Liver (tissue), 10 donors: ENCODE measurements at places on chromosomes 7 and 10. TPM values are rescaled to one million over a fixed set of nuclear protein-coding genes. Genes with fewer than 3 reads are reported as not detected.
A peak's percentile ranks its signal among the peaks of the same experiment; 100 is the strongest.

DNA sequence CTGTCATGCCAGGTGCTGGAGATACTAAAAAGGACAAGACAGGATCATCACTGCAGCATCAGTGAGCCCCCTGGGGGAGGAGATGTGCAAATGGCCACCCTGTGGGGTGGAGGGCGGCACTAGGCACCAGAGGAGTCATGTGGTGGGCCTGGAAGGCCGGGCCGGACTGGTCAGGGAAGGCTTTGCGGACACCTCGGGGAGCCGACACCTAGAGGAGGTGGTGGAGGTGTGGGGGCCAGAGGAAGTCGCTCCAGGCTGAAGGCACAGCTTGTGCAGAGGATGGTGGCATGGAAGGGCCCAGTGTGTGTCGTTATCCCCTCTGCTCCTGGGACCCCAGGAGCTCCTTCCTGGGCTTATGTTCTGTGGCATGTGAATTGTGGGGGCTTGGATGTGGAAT is 437.7 kb downstream of the RPS24 start:
- H3K4me3 ChIP-seq = no peak overlapping the region
- no peaks in the 10 kb centered on the region for H3K4me1 ChIP-seq
- H3K27ac ChIP-seq = no peak overlapping the region
- no peaks in the 10 kb centered on the region for H3K27me3 ChIP-seq
- DNase-seq = no peak
- no peaks in the 10 kb centered on the region for H3K36me3 ChIP-seq

DNA sequence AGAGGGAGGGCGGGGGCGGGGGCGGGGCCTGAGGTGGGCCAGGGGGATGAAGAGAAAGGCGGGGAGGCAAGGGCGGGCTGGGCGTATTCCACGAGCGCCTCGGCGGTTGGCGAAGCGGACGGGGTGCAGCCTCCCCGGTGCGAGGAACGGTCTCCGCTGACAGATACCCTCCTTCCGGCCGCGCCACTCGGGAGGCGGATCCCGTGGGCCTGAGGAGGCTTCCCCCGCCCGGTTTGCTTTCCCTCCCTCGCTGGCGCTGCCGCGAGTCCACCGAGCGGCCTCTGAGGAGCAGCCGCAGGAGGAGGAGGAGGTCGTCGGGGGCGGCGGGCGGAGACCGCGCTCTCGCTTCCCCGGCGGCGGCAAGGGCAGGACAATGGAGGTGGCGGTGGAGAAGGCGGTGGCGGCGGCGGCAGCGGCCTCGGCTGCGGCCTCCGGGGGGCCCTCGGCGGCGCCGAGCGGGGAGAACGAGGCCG is at the start of gene TRIM24:
TSS of gene TRIM24 (plus strand) at position 84 of the 473 bp plus-strand sequence. CDS start at position 374, 290 bp downstream.
- H3K4me1 ChIP-seq = peaks cover 10% of the 10 kb centered on the region
- DNase-seq = peak; percentile 98
- H3K27me3 ChIP-seq = no peaks in the 10 kb centered on the region
- H3K4me3 ChIP-seq = peak within 1 kb of the TSS; percentile 81
- no peaks in the 10 kb centered on the region for H3K36me3 ChIP-seq

DNA sequence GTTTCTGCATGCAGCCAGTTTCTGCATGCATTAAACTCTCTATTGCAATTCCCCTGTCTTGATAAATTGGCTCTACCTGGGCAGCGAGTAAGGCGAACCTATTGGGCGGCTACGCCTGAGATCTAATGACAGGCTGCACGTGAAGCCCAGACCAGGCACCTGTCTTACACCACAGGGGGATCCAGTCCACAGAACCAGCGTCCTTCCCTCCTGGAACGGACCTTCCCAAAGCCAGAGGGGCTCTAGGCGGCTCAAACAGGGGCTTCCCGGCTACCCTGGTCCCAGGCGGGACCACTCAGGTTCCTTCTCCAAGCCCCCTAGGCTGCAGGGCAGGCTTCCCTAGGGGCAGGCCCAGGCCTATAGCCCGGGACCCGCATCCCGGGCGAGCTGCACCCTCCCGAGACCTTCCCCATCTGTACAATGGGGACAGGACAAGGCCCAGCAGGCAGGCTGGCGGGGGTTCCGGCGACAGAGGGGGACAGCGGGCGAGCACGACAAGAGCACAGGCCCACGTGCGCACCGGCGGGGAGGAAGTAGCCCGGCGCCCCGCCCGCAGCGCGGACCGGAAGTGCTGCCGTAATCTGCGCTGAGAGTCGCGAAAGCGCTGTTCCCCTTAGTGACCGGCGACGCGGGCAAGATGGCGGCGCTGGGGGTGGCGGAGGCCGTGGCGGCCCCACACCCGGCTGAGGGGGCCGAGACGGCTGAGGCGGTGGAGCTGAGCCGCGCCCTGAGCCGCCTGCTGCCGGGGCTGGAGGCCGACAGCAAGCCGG is at the start of gene DNAAF5:
TSS of gene DNAAF5 (plus strand) at position 616 of the 770 bp plus-strand sequence. CDS start at position 638, 22 bp downstream.
- H3K27me3 ChIP-seq = no peaks in the 10 kb centered on the region
- peak within 1 kb of the TSS; percentile 84 for H3K4me3 ChIP-seq
- H3K27ac ChIP-seq = peak within 1 kb of the TSS; percentile 61
- peak; percentile 82 for DNase-seq
- peaks cover 2% of the 10 kb centered on the region for H3K36me3 ChIP-seq
- peaks cover 7% of the 10 kb centered on the region for H3K4me1 ChIP-seq

The WDR86 gene
- 4.9 TPM for total RNA-seq

- H3K4me3 ChIP-seq = no peak overlapping the region
- DNase-seq = no peak
- H3K4me1 ChIP-seq = no peaks in the 10 kb centered on the region
- no peak overlapping the region for H3K27ac ChIP-seq
- H3K36me3 ChIP-seq = no peaks in the 10 kb centered on the region
Measured at GRCh38 chr7:140586516-140586915, 54.1 kb downstream of the DENND2A start.

The GHRHR gene
- total RNA-seq = not detected

DNA sequence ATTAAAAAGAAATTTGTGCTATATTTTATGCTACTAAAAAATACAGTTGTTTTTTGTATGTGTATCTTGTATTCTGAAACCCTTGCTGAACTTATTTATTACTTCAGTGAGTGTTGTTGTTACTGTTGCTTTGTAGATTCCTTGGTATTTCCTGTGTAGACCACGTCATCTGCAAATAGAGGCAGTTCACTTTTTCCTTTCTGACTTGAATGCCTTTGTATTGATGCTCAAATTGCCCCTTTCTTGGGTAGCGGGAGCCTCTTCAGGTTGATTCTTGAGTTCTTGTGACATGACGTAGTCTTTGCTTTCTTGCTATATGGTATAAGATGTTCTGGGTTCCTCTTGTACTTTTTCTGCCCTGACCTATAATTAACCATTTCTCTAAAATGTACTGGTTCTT is 504.1 kb downstream of the SDK1 start:
- no peak overlapping the region for H3K4me3 ChIP-seq
- no peaks in the 10 kb centered on the region for H3K27me3 ChIP-seq
- no peak for DNase-seq
- no peak overlapping the region for H3K27ac ChIP-seq
- no peaks in the 10 kb centered on the region for H3K4me1 ChIP-seq

DNA sequence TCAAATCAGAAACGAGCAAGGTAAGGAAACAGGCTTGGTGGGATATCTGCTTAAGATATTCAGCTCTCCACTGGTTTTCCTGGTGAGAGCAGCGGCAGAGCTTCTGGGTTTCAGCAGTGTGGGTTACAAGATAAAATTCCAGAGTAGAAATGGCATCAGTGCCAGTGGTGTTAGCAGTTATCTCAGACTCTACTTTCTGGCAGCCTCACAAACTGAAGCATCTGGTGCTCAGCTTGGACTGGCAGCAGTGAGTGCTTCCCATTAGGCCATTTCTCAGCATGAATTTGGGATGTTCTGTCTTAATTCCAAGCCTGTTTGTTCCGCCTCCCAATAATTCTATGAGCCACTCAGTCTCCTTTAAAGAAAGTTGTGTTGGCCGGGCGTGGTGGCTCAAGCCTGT is 6.9 kb upstream of the GSTO2 start:
- H3K4me3 ChIP-seq = no peak overlapping the region
- no peak for DNase-seq
- no peaks in the 10 kb centered on the region for H3K27me3 ChIP-seq
- peaks cover 50% of the 10 kb centered on the region for H3K36me3 ChIP-seq

- no peaks in the 10 kb centered on the region for H3K4me1 ChIP-seq
- no peak overlapping the region for H3K27ac ChIP-seq
- no peak for DNase-seq
- H3K36me3 ChIP-seq = no peaks in the 10 kb centered on the region
- peaks cover 2% of the 10 kb centered on the region for H3K27me3 ChIP-seq
Measured at GRCh38 chr7:1214516-1214915, 18.2 kb upstream of the UNCX start.

DNA sequence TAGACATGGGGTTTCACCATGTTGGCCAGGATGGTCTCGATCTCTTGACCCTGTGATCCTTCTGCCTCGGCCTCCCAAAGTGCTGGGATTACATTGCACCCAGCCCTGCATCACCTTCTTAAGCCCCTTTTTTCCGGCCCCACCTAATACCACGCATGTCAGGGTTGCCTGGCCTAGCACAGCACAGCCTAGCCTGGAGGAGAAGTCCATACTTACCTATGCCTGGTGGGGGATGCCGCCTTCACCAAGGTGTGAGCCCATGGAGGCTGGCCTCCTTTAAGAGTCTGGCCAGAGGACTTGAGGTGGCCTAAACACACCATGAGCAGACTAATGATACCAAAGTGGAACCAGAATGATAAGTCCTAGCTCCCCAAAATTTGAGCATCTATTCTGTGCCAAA is 22.0 kb upstream of the CUX1 start:
- H3K4me1 ChIP-seq = no peaks in the 10 kb centered on the region
- H3K27me3 ChIP-seq = no peaks in the 10 kb centered on the region
- H3K27ac ChIP-seq = no peak overlapping the region
- no peaks in the 10 kb centered on the region for H3K36me3 ChIP-seq

- no peaks in the 10 kb centered on the region for H3K4me1 ChIP-seq
- no peak for DNase-seq
- no peak overlapping the region for H3K27ac ChIP-seq
- no peaks in the 10 kb centered on the region for H3K27me3 ChIP-seq
Measured at GRCh38 chr10:6936931-6937330, 356.9 kb upstream of the PRKCQ start.

- peaks cover 38% of the 10 kb centered on the region for H3K36me3 ChIP-seq
- H3K27ac ChIP-seq = peak overlapping the region; percentile 49
Measured at GRCh38 chr10:3775696-3776551, 9.1 kb downstream of the KLF6 start.

The STAM gene
- 8.3 TPM for total RNA-seq

DNA sequence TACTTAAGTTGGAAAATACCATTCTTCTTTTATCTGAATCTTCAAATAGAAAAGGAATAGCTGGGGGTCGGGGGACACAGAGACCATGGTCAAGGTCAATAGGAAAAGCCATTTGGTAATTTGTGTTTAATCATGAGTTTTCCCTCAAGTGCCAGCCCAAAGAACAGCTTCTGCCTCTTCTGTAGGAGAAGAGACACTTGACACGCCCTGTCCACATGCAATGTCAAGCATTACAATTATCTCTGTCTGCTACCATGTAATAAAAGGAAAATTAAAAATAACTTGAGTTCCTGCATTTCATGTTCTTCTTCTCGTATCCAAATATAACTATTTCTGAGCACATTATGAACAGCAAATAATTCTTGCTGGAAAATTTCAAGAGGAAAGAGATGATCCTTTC is 241.7 kb downstream of the IPMK start:
- no peak overlapping the region for H3K4me3 ChIP-seq
- no peaks in the 10 kb centered on the region for H3K27me3 ChIP-seq
- no peaks in the 10 kb centered on the region for H3K4me1 ChIP-seq
- no peaks in the 10 kb centered on the region for H3K36me3 ChIP-seq

GRCh38 chr7:73707045-73707631 is 12.3 kb downstream of the STX1A start:
- H3K27me3 ChIP-seq = no peaks in the 10 kb centered on the region
- no peaks in the 10 kb centered on the region for H3K36me3 ChIP-seq
- DNase-seq = no peak
- no peak overlapping the region for H3K4me3 ChIP-seq

GRCh38 chr10:14478604-14479003 is 147.9 kb upstream of the FRMD4A start:
- no peaks in the 10 kb centered on the region for H3K36me3 ChIP-seq
- H3K4me1 ChIP-seq = no peaks in the 10 kb centered on the region
- DNase-seq = no peak
- H3K27ac ChIP-seq = no peak overlapping the region
- no peaks in the 10 kb centered on the region for H3K27me3 ChIP-seq

The ELN gene
- 16.3 TPM for total RNA-seq

The MMRN2 gene
- 11.0 TPM for total RNA-seq

GRCh38 chr10:62993121-62993520 is 140.0 kb upstream of the NRBF2 start:
- DNase-seq = no peak
- H3K36me3 ChIP-seq = no peaks in the 10 kb centered on the region
- peaks cover 4% of the 10 kb centered on the region for H3K4me1 ChIP-seq
- H3K27ac ChIP-seq = no peak overlapping the region
- H3K27me3 ChIP-seq = no peaks in the 10 kb centered on the region

DNA sequence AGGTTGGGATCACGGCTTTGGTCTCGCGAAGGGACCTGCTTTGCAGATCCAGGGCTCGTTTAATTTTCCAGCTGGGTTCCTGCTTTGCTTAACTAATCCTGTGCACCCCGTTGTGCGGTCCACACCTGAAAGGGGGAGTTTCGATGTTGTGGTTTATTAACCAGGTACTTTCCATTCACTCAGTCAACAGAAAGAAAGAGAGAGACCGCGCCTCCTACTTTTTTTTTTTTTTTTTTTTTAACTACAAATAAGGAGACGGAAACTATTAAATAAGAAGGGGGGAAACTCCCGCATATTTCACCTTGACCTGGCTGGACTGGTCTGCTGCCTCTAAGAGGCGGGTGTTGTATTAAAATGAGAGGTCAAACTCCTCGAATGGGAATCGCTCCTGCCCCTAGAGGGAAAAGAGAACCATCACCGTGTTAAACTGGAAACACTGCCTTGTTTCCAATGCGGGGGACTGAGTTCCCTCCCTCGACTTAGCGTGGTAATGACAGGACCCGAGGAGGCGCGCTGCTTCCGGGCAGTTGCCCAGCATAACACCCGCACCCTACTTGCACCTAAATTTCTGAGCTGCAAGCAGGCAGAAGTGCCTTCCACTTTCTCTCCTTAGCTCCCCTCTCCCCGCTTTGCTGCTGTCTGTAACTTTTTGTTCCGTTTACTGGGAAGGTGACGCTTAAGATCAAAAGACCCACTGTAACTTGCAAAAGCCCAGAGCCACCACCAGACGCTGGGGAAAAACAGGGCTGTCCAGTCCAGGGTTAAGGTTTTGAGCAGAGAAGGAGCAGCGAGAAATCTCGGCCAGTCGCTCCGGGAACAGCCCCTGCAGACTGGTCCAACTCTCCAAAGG is 1.1 kb upstream of the ITGB8 start:
- no peak for DNase-seq
- H3K4me1 ChIP-seq = peaks cover 24% of the 10 kb centered on the region
- peak overlapping the region; percentile 38 for H3K27ac ChIP-seq
- H3K4me3 ChIP-seq = peak overlapping the region; percentile 51
- no peaks in the 10 kb centered on the region for H3K36me3 ChIP-seq
- H3K27me3 ChIP-seq = peaks cover 13% of the 10 kb centered on the region

DNA sequence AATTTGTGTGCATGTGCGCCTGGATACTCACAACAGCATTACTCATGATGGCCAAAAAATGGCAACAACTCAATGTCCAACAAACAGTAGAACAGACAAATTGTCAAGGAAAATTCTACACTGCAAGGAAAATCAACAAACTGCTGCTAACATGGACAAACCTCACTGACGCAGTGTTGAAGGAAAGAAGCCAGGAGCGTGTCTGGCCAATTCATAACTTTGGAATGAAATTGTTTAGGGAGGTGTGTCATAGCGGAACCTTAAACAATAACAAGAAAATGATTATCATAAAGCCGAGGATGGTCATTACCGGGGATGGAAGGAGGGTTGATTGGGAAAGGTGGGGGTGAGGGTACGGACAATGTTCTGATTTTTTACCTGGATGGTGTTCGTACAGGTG is 29.1 kb downstream of the ALOX5 start:
- H3K4me3 ChIP-seq = no peak overlapping the region
- H3K27me3 ChIP-seq = no peaks in the 10 kb centered on the region
- H3K27ac ChIP-seq = no peak overlapping the region
- no peaks in the 10 kb centered on the region for H3K4me1 ChIP-seq
